ENCODE measurements at places on chromosomes 16 and 17. TPM values are rescaled to one million over a fixed set of nuclear protein-coding genes. Genes with fewer than 3 reads are reported as not detected.

CD300E gene
- not detected for total RNA-seq

DNA sequence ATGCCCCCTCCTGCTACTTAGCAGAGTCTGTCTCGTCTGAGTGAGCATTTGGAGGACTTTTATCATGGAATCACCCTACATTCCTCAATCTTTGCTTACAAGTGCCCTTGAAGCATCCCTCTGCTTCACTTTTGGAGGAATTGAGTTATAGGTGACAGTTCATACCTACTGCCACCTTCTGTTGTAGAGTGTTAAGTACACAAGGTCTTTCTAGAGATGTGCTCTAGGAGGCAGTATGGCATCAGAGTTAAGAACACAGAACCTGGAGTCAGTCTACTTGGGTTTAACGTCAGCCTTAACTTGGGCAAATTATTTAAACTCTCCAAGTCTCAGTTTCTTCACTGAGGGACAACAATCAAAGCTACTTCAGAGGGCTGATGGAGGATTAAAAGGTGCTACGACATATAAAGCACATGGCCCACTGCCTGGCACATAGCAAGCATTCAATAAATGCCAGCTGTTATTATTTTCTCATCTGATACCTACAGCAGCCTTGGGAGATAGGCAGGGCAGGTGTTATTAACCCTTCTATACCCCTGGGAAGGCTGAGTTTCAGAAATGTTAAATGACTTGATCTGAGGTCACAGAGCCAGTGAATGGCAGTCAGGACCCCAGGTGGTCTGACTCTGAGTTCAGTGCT is 62.2 kb downstream of the UTP18 start:
- DNase-seq, result peak; percentile 66

DNA sequence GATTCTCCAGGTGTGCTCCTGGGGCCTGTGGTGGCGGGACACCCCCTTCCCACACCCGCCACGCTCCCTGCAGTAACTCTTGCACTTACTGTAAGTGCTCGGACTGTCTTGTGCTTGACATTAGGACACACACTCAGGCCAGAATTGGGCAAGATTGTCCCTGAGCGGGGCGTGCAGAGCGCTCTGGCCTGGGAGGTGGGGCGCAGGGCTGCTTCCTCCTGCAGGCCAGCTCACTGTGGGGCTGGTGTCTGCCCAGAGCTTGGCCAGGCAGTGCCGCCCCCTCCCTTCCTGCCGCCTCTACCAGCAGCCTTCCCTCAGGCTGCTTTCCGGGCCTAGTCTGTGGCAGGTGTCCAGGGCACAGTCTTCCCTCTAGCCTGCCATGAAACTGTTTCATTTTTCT is 6.1 kb upstream of the ATP6V0C start:
- no peak for DNase-seq

DNA sequence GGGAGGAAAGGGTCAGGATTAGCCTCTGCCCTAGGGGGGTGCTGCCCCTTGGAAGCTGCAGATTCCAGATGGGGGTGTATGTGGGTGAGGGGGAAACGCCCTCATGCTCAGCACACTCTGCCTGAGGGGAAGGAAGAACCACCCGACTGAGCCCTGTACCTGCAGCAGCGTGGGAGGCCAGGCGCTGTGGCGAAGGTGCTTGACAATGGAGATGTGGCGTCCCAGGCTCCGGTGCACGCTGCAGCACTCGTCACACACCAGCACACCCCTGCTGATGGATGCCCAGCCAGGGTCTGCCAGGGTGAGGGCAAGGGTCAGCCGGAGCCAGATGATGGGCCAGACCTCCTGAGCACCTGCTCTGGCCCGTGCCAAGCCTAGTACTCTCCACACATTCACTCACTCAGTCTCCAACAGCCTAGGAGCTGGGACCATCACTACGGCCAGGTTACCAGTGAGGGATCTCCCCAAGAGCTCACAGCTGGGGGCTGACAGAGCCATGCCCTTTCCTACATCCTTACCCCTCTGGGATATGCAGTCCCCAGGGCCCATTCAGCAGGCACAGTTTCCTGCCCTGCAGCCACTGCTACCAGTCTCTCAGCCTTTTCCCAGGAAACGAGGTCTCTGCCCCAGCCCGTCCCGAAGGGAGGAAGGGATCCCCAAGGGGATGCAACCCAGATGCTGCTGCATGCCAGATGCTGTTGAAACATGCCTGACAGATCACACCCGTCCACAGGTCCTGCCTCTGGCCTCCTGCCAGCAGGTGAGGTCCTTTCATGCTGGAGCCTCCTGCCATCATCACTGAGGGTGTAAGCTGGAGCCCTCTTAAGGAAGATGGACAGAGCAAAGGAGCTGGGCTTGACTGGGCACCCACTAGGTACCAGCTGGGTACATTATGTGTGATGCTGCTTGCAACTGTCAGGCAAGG is 5.9 kb downstream of the GIT1 start:
- DNase-seq, result no peak

KRTAP2-3 gene
- 10.8 TPM for total RNA-seq

GRCh38 chr17:27821318-27821717 is 21.0 kb upstream of the NOS2 start:
- DNase-seq, result no peak

LUC7L3 gene
- 54.3 TPM for total RNA-seq

- DNase-seq, result no peak
These were observed 24.0 kb downstream of the SMARCE1 start for GRCh38 chr17:40623419-40624210.

- DNase-seq, result no peak
These were observed 342.3 kb downstream of the SNX29 start for GRCh38 chr16:12318661-12319427.

DNA sequence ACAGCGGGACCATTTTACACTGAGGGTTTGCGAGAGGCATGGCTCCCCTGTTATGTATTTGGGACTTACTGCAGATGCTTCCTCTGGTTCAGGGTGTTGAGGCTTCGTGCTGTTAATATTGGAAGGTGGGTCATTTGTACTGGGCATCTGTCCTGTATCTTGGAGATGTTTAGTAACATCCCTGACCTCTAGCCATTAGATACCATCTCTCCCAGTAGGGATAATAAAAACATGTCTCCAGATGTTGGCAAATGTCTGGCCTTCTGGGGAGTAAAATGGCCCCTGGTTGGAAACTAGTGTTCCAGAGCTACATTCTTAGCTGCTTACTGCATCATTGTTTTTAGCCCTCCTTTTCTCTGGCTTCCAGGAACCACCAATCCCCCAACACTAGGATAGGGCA is 388.0 kb downstream of the WWOX start:
- no peak for DNase-seq

MT1M gene
- 1.5 TPM for total RNA-seq

DNA sequence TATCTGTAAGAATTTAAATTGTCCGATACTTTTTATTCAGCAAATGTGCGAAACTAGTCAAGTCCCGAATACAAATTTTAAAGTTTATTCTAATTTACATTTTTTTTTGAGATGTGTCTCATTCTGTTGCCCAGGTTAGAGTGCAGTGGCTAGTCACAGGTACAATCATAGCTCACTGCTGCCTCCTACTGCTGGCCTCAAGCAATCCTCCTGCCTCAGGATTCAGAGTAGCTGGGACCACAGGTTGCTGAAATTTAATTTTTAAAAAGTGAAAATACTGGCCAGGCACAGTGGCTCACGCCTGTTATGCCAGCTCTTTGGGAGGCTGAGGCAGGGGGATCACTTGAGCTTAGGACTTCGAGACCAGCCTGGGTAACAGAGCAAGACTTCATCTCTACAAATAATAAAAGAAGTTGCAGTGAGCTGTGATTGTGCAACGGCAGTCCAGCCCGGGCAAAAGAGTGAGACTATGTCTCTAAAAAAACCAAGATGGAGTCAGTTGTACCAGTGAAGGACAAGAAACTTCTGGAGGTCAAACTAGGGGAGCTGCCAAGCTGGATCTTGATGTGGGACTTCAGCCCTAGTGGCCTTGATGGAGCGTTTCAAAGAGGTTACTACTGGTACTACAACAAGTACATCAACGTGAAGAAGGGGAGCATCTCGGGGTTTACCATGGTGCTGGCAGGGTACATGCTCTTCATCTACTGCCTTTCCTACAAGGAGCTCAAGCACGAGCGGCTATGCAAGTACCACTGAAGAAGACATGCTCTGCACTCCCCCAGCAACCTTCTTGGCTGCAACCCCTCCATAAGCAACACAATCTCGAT is 5.6 kb downstream of the POLG2 start:
- peak; percentile 67 for DNase-seq

GRCh38 chr17:40597156-40597555 is 31.9 kb upstream of the CCR7 start:
- DNase-seq, result no peak

GRCh38 chr16:84093879-84094270 is 22.9 kb downstream of the MBTPS1 start:
- no peak for DNase-seq

TP53TG3 gene
- total RNA-seq, result not detected

DNA sequence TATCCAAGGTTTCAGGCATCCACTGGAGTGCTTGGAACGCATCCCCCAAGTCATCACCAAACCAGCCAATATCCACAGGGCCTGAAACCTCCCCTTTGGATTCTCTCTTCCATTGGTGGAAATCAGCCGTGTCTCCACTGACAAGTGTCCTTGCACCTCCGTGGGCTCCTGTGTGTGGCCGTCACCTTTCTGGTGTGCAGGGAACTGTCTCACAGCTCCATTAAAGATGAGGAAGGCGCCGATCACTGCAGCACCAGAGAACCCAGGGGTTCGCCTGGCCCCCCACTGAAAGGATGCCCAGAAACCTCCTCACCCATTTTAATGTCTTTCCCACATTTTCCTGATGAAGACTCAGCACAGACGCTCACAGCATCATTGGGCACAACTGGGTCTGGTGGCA is 17.8 kb upstream of the METRNL start:
- no peak for DNase-seq

Measured in PC-3 (cell line).